ENCODE measurements at places on chromosomes 1 and 21.

- no peak for DNase-seq
Measured at GRCh38 chr1:56461158-56462127, 117.9 kb downstream of the PLPP3 start.

GRCh38 chr1:156811168-156811567 lies 5.5 kb downstream of the SH2D2A start:
- no peak for DNase-seq

GRCh38 chr1:99119188-99119587 lies 114.5 kb upstream of the PLPPR5 start:
- no peak for DNase-seq

DNA sequence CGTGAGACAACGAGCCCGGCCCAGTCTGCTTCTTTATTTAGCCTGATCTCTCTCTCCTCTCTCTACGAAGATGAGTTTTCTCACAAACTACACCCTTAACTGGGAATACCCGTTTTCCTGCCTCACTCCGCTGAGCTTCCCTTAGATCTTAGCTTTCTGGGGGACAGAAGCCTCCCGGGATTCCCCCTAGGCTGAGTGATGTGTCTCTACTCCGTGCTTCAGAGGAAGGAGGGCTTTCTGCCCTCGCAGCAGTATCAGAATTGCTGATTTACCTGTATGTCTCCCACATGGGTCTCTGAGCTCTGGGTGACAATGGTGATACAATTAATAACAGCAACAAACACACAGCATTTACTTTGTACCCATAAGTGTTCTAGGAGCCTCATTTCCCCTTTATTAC lies 1.0 kb downstream of the ZBTB17 start:
- DNase-seq, result no peak

- no peak for DNase-seq
Measured at GRCh38 chr1:71853360-71853759, 429.0 kb downstream of the NEGR1 start.

GRCh38 chr1:201877877-201878401 lies 10.8 kb upstream of the SHISA4 start:
- DNase-seq, result peak; percentile 78

- no peak for DNase-seq
Measured at GRCh38 chr1:14878951-14879350, 274.6 kb upstream of the TMEM51 start.

Measured in choroid plexus epithelial cell (primary cell).